Right renal pelvis (tissue), 4 donors: ENCODE measurements at places on chromosomes 3 and 15. TPM values are rescaled to one million over a fixed set of nuclear protein-coding genes. Genes with fewer than 3 reads are reported as not detected.

CD47 gene
- 58.6 TPM for polyA plus RNA-seq

DNA sequence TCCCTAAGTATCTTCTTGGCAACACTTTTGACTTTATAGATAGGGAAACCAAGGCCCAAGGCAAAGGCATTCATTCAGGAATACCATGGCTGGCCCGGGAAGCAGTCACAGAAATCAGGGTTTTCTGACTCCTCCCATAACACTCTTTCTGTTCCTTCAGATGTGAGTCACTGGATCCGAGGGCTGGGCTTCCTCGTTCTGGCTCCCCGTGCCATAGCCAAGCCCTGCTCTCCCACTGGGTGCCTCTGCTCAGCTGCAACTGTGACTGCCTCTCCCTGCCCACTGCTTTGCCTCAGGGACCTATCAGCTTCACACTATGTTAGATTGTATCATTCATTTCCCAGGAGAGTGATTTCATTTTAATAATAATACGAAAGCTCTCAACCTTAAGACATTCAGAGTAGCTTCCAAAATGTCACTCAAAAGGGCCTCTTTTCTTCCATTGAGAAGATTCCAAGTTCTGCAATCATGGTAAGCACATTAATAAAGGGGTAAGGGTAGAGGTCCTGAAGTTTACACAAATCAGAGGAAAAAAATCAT lies 50.2 kb downstream of the GABRB3 start:
- DNase-seq = no peak

GRCh38 chr3:70832834-70833205 lies 520.4 kb upstream of the MDFIC2 start:
- no peak for DNase-seq

- DNase-seq = no peak
Observed at GRCh38 chr3:169241630-169241990, 421.9 kb downstream of the MECOM start.
